Cardiac fibroblast (primary cell): ENCODE measurements at places on chromosomes 11 and 22.
A peak's percentile ranks its signal among the peaks of the same experiment; 100 is the strongest.

DNA sequence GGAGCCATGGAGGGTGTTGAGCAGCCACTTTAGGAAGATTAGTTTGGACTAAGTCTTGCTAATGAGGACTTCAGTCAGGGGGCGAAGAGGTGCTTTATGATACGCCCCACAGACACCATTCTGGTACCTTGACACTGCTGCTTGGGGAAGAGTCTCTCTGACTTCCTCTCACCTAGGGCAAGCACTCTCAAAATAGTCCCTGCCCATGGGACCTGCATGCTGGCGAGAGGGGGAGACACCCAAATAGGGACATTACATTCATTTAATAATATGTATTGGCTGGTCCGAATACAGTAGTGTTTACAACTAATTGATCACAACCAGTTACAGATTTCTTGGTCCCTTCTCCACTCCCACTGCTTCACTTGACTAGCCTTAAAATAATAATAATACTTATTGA lies 4.4 kb upstream of the CATSPERZ start:
- no peak for DNase-seq

GRCh38 chr11:70549386-70549785 lies 151.1 kb downstream of the CTTN start:
- no peak for DNase-seq

DNA sequence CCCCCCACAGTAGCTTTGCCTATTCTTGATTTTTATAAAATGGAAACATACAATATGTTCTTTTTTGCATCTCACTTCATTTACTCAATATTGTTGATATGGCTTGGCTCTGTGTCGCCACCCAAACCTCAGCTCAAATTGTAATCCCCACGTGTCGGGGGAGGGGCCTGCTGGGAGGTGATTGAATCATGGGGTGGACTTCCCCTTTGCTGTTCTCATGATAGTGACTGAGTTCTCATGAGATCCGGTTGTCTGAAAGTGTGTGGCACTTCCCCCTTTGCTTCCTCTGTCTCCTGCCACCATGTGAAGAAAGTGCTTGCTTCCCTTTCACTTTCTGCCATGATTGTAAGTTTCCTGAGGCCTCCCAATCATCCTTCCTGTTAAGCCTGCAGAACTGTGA lies 431.3 kb downstream of the MN1 start:
- no peak for DNase-seq

GRCh38 chr11:76669901-76670484 lies 554 bp downstream of the LRRC32 start:
- peak; percentile 91 for DNase-seq

GRCh38 chr11:937841-938261 lies 12.2 kb downstream of the AP2A2 start:
- DNase-seq: no peak

- DNase-seq: no peak
These were observed 110.2 kb upstream of the NAV2 start for GRCh38 chr11:19602406-19602805.

DNA sequence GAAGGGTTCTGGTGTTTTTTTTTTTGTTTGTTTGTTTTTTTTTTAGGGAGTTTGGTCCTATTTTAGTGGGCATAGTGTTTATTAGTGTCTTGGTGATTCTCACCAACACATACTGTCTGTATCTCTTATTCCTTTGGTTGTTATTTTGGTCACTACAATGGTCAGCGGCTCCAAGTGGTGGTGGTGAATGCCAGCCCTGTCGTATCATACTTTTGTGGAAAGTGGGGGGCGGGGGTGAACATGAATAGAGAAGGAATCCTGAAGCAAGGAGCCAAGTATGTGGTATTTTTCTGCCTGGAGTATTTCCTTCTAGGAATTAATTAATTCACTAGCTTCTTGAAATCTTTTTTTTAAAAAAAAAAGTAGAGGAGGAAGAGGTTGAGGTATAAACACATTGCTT lies 79.6 kb downstream of the GRK3 start:
- DNase-seq: peak; percentile 20

DNA sequence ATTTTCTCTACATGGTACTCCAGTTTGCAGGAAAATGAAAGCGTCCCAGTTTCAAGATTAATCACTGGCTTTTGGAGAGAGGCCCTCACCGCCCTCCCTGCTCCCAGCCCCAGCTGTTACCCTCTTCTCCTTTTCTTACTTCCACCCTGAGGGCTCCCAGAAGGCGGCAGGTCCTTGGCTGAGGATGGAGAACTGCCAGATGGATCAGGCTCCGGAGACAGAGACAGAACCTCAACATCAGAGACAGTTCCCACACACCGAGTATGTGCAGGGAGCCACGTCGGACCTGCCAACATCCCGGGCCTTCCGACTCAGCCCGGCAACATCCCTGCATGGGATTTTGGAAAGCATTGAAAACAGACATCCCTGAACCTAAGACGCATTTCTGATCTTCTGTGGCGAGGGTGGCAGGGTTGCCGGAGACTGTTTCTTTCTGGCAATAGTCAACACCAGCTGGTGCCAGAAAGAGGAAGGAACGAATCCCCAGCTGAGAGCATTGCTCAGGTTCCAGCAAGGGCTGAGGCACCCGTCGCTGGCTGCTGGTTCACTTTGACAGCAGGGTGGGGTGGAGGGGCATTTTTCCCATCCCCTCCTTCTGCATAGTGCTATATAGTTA lies 467.1 kb downstream of the MIAT start:
- DNase-seq: no peak

DNA sequence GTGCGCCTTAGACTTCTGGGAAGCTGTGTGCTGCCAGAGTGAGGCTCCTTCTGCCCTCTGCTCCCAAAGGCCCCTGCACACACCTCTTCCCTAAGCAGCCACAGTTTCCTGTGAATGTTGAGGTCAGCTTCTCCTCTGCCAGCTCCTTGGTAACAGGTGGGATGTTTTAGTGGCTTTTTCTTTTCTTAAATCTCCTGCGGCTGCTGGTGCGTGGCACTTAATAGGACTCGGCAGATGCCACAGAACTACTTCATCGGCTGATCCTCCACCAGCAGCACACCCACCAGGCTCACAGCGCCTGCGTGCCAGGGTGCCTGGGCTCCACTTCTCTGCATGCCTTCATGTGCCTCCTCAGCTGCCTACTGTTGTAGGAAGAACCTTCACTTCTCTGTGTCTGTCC lies 87.8 kb downstream of the RCN1 start:
- no peak for DNase-seq

DNA sequence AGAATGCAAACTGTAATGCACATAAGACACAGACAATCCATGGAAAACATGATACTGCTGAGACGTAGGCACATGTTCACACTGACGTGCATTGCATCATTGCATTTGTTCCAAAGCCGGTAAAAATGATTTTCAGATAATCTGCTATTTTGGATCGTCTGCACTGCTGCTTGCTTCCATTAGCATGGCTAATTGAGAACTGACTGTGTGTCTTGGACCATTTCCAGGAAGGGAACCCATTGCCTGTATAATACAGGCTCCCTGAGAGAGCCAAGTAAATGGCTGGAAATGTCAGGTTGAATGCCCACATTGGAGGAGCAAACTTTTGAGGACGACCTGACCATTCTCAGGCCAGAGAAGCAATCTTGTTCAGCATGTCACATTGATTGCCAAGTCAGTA lies 304.8 kb downstream of the ST3GAL4 start:
- no peak for DNase-seq

GRCh38 chr11:75283391-75283931 lies 42.9 kb downstream of the TPBGL start:
- no peak for DNase-seq

DNA sequence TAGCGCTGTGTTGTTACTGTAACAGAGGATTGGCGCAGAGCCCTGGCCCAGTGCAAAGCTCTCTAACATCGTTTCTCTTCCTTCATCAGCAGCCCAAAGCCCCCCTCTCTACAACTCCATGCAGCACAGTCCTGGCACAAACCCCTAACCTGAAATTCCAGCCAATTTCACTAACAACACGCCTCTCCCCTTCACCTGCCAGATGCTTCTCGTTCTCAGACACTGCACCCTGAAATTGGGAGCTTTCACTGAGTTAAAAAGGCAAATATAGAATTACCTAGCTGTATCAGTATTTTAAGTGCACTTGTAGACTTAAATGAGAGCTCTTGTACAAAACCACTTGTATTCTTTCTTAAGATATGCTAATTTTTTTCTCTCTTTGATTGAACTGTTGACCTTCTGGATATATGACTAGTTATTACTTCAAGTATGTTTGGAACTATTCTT lies 16.3 kb downstream of the GRAP2 start:
- DNase-seq: no peak

DNA sequence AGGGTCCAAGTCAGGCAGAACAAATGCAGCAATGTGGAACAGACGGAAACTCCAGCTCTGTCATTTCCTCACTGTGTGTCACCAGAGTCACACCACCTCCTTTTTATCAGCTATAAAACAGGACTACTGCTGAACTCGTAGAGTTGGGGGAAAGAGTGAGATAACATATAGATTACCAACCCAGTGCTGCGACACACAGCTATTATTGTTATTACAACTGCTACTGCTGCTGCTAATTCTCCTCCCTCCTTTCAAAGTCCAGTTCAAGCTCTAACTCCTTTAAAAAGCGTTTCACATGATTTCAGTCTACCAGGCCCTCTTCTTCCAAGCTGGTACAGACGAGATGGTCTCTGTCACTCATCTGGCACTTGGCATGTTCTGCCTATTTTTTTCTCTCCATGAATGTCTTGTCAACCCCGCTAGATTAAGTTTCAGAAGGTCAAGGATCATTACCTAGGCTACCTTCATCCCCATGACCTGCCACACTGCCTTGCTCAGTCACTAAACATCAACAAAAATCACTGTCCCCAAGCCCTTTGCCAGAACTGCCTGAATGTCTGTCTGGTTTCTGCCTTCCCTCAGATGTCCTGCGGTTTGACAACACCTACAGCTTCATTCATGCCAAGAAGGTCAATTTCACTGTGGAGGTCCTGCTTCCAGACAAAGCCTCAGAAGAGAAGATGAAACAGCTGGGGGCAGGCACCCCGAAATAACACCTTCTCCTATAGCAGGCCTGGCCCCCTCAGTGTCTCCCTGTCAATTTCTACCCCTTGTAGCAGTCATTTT lies 3.7 kb upstream of the MTFP1 start:
- DNase-seq: no peak

DNA sequence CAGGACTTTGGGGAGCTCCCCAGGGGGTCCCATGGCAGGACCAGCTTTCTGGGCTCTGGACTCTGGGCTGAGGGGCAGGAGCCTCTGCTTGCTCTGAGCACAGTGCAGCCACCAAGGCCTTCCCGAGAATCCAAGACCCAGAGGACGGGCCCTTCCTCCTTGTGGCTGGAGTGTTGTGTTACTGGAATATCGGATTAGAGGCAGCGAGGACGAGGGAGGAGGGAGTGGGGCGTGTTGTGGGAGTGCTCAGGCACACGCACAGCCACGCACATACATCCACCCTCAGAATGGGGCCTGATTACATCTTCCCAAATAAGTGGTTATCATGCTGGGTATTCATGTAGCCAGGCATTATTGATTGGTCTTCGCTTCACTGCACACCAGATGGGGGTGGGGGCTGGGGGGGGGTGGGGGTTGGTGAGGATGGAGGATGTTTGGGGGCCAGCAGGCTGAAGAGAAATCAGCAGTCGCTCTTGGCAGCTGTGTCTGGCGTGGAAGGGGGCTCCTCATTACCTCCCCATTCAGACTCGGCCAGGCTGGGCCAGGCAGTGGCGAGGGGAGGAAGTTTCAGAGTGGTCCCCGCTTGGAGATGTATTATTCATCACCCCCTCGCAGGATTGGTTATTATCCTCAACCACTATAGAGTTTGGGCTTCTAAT lies 120.9 kb downstream of the ST3GAL4 start:
- DNase-seq: no peak

DNA sequence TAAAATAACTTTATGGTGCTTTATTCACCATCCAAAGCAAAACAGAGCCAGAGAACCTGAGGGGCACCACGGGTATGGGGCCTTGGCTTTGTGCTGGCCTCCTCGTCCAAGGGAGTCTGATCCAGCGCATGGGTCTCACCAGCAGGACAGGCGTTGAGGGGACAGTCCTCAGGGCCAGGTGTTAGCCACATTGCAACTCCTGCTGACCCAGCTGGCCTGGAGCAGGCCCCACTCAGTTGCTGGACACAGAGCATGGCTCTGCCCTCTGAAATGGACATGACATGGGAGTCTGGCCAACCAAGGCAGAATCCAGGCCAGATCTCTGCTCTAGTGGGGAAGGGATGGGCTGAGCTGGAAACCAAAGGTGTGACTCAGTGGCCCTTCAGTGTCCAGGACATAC lies 116.2 kb downstream of the RRAS2 start:
- no peak for DNase-seq

DNA sequence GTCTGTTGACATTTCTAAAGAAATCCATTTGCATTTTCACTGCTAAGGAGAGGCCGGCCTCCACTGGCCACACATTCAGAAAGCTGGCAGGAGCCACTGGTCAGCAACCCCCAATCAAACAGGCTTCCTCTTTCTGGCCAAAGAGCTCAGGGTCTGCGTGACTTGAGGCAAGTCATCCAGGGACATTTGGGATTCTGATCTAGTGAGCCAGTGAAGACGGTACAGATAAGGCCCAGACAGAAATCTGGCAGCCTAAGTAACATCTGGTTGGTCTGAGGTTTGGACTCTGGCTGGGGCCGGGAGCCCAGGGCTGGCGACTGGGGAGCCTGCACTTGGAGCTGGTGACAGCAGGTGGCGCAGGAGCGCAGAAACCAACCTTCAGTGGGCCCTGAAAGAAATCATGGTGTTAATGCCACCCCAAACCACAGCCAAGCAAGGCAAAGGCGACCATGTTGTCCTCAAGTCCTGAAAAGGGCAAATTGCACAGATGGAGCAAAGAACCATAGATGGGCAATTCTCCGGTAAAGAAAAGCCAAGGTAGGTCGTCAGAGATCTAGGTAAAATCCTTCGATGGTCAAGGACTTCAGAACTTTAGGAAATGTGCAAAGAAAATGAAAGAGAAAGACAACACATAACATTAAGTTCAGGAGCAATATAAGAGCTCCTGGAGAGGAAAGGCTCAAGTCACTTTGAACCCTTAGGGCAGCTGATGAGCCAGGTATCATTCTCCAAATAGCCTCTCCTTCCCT lies 99.4 kb upstream of the BLID start:
- peak; percentile 97 for DNase-seq

- DNase-seq: peak; percentile 5
These were observed 993.4 kb upstream of the FAT3 start for GRCh38 chr11:91231226-91231625.

DNA sequence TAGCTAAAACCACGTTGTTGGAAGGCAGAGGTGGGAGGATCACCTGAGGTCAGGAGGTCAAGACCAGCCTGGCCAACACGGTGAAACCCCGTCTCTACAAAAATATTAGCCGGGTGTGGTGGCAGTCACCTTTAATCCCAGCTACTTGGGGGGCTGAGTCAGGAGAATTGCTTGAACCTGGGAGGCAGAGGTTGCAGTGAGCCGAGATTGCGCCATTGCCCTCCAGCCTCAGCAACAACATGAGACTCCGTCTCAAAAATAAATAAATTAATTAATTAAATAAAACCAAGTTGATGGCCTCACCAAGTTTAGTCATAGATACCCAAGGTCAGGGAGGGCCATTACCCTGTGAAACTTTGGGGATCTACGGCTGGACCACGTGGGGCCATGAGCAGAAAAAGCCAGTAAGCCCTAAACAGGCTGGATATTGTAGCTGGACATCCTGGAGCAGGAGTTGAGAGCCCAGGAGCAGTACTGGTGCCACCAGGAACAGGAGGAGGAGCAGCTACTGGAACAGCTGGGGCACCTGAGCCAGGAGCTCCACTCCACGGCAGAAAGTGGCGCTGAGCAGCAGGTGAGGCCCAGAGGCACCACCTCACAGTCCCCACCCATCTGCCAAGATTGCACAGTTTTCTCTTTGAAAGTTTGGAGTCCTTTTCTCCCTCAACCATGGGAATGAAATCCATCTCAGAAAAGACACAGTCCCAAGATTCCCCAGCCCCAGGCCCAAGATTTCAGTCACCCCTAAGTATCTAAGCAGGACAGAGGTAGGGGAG lies 50.5 kb downstream of the BTG4 start:
- no peak for DNase-seq
